ENCODE measurements at places on chromosomes 16 and 17. TPM values are rescaled to one million over a fixed set of nuclear protein-coding genes. Genes with fewer than 3 reads are reported as not detected.

GRCh38 chr17:74165797-74166365 lies 37.6 kb upstream of the RPL38 start:
- no peak for DNase-seq

GRCh38 chr17:4584101-4584916 lies at the start of gene SMTNL2:
TSS of gene SMTNL2 (plus strand) at chr17:4584529. CDS start at chr17:4584606, 77 bp downstream.
- no peak for DNase-seq

DNA sequence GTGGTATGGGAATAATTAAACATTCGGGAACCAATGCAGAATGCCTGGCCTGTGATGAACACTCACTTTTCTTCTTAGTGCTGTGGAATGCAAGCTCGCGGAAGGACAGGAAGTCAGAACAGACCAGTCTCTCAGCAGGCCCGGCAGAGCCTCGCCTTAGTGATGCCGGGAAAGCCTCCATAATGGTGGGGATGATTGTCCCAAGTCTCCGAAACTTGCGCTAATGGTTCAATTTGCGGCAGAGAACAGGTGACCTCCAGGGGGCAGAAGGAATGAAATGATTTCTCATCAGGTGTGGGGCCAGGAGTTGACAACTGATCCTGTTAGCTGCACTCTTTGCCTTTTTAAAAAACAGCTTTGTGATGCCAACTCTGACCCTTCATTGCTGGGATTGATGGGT lies 170.6 kb downstream of the GSG1L start:
- DNase-seq: no peak

- no peak for DNase-seq
These were observed 253.9 kb upstream of the CACNG5 start for GRCh38 chr17:66580956-66581391.

HBQ1 gene
- total RNA-seq: 1.6 TPM

- DNase-seq: no peak
These were observed 237.6 kb downstream of the SOX9 start for GRCh38 chr17:72358465-72358864.

GRCh38 chr17:49566668-49567071 lies 9.0 kb upstream of the NXPH3 start:
- DNase-seq: no peak

GRCh38 chr17:6797718-6798351 lies 21.8 kb downstream of the FBXO39 start:
- no peak for DNase-seq

- no peak for DNase-seq
These were observed 6.5 kb downstream of the TM4SF5 start for GRCh38 chr17:4777969-4778760.

GRCh38 chr16:19338335-19338734 lies 52.8 kb downstream of the CLEC19A start:
- DNase-seq: no peak

- DNase-seq: no peak
These were observed 7.3 kb downstream of the CDH13 start for GRCh38 chr16:82633964-82634600.

PDE6G gene
- not detected for total RNA-seq

DNA sequence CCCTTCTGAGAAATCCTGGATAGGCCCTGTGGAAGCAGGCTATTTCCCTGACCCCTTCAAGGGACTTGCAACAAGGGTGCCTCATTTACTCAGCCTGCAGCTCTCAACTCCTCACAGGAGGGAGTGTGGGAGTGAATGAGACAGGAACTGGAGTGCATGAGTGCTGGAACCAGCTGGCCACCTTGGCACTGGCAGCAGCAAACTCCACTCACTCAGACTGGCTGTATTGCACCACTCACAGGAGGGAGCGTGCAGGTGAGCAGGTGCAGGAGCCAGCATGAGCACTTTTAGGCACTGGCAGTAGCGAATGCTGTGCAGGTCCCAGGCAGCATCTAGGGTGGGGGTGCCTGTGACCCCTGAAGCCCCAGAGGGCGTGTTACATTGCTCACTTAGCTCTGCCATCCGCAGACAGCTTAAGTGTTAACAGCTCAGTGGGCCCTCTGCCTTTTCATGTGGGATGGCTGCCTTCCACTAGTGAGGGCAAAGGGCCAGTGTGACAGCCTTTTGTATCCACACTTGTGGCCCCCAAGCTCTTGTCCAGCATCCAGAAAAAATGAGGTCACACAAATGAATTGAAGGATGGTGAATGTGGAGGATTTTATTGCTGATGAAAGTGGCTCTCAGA lies 11.0 kb upstream of the ZNHIT3 start:
- DNase-seq: no peak

FLYWCH2 gene
- 28.5 TPM for total RNA-seq

DNA sequence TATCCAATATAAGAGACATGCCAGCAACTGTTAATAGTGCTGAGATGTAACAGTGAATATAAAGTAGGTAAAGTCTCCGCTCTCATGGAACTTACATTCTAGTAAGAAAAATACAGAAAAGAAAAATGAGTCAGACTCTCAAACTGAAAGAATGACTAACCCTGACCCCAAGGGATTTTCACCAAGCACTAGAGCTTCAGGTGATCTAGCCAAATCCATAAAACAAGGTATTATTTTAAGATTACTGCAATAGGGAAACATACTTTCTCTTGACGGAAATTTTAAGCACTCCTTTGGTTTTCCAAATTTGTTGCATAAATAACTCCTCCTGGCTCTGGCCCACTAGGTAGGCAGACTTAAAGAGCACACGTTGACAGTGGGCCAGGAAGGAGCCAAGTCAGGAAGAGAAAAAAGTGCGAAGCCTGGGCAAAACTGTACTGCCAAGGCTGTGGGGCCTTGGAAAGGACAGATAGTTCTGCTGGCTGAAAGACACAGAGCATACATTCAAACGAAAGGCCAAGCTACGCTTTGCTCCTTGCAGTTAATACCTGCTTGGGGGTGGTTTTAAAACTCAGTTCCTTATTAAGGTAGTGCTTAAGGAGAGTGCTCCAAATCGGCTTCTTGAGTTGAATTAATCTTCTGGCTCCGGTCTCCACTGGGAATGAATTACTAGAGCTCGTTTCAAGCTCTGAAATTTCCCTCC lies 1.4 kb downstream of the GOT2 start:
- DNase-seq: no peak

GRCh38 chr17:17018612-17019429 lies 23.4 kb upstream of the MPRIP start:
- no peak for DNase-seq

NTN1 gene
- total RNA-seq: 0.55 TPM

DNA sequence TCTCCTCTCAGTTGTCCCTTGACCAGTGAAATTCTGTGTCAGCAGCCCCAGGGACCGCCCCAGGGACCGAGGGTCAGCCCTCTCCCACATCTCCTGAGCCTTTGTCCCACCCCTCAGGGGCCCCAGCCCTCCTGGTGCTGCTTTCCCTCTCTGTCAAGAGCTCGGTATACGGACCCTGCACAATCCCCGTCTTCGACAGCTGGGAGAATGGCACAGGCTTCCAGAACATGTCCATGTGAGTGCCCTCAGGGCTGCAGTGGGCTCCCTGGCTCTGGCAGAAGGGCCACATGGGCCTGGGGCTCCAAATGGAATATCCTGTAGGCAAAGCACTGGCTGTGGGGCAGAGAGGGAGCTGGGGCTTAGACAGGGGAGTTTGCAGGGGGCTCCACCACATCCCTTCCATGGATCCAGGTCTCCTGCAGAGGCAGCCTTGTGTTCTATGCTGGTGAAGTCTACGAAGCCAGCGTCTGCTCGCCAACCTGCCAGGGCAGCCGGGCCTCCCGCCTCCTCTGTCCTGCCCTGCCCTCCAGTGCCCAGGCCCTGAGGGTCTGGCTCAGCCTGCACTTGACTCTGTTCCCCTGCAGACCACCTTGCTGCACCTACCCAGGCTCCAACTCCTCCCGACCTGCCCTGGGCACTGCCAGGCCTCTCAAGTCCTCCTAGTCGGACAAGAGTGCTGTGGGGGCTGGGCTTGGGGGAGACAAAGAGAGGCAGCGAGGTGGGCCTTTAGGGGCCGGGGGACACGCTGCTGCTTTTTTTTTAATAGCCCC lies 28.0 kb downstream of the ADGRG5 start:
- DNase-seq: no peak

KRT27 gene
- not detected for total RNA-seq

GRCh38 chr16:25063865-25064264 lies 47.7 kb upstream of the LCMT1 start:
- no peak for DNase-seq

CCL8 gene
- total RNA-seq: not detected

CES4A gene
- total RNA-seq: 10.7 TPM

WNT9B gene
- not detected for total RNA-seq

DNA sequence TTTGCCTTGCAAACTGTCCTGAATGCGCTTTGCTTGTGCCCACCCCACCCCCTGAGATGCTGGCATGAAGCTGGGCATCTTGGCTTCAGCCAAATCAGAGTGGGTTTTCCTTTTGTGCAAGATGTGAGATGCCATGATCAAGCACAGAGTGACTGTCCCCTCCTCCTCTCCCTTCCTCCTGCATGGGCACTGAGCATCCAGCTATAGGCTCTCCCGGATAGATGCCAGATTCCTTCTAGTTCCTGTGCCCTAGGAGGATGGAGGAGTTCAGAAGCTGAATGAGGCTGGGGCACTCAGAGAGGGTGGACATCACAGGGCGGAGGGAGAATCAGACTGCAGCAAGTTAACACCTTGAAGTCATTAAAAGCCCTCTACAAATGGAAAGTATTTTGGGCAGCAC lies 384.1 kb upstream of the CCL2 start:
- DNase-seq: no peak

- no peak for DNase-seq
These were observed 2.8 kb upstream of the PRKAR1A start for GRCh38 chr17:68509141-68510057.

- DNase-seq: no peak
These were observed 263.1 kb upstream of the TNRC6C start for GRCh38 chr17:77695386-77695785.

Data from activated T-cell treated with anti-CD3 and anti-CD28 coated beads, Interleukin-2, amount 50 U/mL, for 4 hours (primary cell).